ENCODE measurements at places on chromosomes 2 and 18.

- DNase-seq = no peak
Measured at GRCh38 chr2:188326669-188327301, 35.1 kb downstream of the GULP1 start.

DNA sequence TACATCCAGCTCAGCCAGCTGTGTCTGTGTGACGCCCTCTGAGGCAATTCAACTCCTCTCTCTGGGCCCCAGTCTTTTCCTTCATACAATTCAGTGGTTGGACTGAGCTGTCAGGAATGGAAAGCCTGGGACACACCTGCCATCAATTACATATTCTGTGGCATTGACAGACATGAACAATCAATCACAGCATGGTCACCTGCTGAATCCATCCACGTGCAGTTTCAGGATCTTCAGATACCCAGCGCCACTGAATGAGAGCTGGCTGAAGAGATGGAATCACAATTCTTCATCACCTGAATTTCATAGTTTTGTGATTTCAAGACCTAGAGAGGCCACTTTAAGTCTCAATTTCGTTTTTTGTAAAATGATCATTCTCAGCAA is 5.1 kb downstream of the ADRA2B start:
- no peak for DNase-seq

DNA sequence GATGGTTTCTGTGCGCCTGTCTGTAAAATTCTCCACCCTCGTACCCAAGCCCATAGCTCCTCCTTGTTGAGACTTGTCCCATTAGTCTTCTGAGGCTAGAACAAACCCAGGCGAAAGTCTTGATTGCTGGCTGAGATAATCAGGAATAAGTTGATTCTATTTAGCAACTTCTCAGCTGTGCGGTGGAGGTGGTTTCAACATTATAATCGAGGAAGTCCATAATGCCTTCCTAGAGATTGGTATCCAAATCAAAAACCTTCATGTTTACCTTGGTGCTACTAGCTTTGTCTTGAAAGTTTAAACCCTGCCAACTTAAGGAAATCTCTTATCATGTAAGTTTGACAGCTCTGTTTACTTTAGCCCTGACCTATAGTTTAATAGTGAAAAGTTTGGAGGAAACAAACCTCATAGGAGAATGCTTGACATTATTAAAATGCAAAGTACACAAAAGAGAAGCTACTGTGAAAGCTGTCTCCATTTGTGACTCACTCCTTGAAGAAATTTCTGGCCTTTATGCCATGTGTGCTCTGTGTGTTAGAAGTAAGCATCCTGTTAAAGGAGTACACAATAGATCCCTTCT is 36.6 kb upstream of the DSC1 start:
- DNase-seq = no peak

- no peak for DNase-seq
Measured at GRCh38 chr2:113216321-113216720, 42.5 kb downstream of the PSD4 start.

DNA sequence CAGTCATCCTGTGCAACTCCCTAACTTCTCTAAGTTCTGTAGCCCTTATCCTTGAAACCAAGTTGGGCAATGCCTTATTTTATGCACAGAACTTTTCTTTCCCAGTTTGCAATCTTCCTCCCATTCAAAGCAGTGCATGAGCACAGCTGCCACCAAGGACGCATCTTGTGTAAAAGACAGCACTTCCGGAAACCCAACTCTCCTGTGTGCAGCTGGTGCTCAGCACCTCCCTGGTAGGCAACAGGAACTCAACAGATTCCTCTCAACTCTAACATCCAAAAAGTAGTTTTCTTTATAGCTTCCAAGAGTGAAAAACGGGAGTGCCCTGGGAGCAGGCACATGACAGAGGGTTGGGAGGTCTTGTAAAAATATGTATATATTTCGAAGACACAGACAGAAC is 2.2 kb downstream of the TMEM18 start:
- DNase-seq = no peak

- DNase-seq = no peak
Measured at GRCh38 chr18:59437851-59438569, 78.9 kb upstream of the LMAN1 start.
